ENCODE measurements at places on chromosomes 2 and 18.
A peak's percentile ranks its signal among the peaks of the same experiment; 100 is the strongest.

- no peak for DNase-seq
Observed at GRCh38 chr18:67525328-67526099, 9.0 kb upstream of the DSEL start.

- DNase-seq = no peak
Observed at GRCh38 chr2:204608237-204608939, 63.1 kb downstream of the PARD3B start.

DNA sequence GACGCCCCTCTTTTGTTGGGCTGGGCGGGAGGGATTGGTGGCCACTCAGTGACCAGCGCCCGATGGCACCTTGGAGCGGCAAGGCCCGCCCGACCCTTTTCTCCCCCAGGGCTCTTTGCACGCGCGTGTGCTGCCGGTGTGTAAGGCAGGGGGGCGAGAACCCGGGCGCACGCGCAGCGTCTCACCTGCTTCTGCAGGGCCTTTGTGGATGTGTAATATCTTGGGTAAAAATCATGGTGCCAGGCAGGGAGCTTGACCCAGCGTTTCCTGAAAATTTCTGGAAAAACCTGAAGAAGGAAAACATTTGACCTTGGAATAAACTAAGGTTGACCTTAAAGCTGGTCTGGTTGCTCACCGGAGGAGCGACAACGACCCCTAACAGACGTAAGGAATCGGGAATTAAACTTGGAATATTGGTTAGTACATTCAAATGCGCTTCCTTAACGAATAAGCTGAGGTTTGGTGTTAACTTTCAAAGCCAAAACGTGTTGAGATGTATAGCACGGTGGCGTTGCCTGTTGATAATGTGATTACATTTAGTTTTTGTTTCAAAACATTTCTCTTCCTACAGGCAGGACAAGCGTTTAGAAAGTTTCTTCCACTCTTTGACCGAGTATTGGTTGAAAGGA is 438 bp downstream of the HSPE1 start:
- peak; percentile 54 for DNase-seq

GRCh38 chr18:6882401-6882800 is 152.9 kb downstream of the ARHGAP28 start:
- DNase-seq = no peak

- no peak for DNase-seq
Observed at GRCh38 chr2:54459037-54459441, 2.9 kb downstream of the SPTBN1 start.

DNA sequence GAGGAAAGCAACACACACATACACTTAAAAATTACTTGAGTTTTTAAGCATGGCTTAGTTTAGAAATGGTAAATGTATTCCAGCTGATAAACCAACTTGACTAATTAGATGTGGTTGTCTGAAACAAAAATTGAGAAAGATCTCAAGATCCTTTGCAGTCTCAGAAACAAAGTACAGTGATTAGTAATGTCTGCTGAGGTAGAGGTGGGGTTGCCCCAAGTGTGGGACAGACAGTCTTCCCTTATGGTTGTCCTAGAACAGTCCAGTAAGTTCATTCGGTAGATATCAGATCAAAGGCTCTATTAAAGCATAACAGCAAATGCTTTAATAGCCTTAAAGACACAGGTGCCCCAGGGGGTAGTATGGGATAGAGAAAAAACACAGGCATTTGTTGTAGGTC is 94.5 kb downstream of the BARD1 start:
- no peak for DNase-seq

DNA sequence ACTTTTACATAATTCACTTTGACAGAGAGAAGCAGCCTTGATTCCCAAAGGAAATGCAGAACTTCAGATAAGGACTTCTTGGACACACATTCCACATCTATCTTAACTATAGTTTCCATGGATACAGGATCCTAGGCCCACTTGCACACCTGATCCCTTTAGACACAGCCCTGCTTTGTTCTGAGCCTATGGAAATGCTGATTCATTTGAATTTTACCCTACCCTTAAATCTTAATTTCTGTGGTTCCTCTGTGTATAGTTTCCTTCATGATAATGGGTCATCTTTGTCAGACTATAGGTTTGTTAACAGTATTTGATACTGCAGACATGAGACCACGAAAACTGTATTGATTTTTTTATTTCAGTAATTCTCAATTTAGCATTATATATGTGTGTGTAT is 77.4 kb downstream of the ACTR3 start:
- DNase-seq = no peak

DNA sequence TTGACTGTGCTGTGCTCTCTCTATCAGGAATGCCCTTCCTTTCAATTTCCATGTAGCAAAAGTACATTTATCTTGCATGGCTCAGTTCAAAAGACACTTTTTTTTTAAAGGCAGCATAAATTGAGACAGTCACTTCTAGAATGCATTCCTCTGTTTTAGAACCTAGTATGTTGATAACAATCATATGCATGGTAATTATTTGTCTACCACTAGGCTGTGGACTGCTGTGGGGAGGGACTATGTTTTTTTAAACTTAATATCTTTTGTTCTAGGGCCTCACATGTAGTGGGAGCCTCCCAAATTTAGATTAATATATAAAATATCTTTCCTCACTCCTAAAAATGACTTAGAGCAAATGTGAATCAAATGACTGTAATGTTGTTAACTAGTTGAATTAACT is 269.9 kb downstream of the MEIS1 start:
- DNase-seq = no peak

DNA sequence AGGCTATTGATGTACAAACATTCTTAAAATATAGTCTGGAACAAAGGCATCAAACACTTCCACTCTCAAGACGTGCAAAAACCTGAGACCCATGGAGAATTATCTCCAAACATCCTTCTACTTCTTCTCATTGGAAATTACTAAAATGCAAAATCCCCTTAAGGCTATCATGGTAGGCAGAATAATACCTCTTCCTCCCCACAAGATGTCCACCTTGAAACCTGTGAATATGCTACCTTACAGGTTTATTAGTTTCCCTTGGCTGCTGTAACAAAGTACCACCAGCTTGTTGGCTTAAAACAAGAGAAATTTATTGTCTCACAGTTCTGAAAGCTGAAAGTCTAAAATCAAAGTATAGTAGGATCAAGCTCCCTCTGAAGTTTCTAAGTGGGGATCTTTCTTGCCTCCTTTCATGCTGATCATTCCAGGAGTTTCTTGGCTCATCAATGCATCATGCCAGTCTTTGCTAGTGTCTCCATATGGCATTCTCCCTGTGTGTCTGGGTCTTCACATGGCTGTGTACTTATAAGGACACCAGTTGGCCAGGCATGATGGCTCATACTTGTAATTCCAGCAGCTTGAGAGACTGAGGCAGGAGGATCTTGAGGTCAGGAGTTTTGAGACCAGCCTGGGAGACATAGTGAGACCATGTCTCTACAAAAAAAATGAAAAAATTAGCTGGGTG is 163.7 kb upstream of the NCK2 start:
- DNase-seq = no peak

DNA sequence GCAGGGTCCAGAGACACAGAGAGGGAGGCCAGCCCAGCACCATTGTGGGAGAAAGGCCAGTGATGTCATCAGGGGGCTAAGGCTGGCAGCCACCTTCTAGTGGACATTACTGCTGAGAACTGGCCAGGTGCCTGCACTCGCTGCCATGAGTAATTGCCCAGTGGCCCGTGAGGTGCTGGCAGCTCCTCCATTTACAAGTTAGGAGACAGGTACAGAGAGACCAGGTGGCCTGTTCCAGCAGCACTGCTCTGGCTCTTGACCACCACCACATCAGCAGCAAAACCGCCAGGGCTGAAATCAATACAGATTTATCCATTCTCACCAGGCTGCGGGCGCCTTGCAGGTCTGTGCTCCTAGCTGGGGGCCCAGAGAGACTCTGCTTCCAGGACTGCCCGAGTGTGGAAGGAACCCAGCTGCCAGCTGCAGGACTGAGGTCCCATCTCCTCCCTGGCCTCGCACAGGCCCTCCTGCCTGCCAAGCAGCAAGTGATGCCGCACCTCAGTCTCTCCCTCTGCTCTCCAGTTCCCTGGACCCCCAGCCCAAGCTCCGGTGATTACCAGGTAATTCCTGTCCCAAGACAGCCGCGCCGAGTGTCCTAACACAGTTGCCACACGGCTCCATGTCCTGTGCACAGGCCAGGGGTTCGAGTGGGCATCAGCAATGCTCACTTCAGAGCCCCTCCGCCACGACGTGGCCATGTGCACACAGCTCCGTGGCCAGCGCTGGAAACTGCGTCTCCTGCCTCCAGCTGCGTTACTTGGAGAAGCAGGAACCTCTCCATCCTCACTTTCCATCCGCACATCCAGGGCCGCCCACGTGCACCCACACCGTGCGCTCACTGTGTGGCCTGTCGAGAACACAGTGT is 101.0 kb upstream of the CTDP1 start:
- no peak for DNase-seq

DNA sequence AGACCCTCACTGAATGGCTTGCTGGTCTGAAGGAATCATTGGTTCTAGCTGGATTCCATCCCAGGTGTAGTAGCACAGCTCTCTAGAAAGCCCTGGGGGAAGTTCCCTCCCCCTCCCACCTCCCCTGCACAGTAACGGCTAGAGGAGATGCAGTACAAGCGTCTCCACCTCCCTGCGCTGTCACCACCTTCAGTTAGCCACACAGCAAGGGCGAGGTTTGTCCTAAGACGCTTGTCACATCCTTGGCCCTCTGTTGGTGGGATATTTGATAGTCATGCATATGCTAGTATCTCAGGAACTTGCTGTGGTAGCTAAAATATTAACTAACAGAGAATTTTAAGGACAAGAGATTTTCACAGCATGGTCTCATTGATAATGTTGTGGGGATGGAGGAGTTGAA is 19.4 kb downstream of the TRAPPC12 start:
- no peak for DNase-seq

All from activated naive CD4-positive, alpha-beta T cell (primary cell).